ENCODE measurements at places on chromosomes 12 and 14.

GRCh38 chr12:131372171-131372475, 338.8 kb upstream of the SFSWAP start:
- DNase-seq = no peak

- DNase-seq = no peak
Measured at GRCh38 chr12:17334784-17335183, 728.8 kb upstream of the LMO3 start.

DNA sequence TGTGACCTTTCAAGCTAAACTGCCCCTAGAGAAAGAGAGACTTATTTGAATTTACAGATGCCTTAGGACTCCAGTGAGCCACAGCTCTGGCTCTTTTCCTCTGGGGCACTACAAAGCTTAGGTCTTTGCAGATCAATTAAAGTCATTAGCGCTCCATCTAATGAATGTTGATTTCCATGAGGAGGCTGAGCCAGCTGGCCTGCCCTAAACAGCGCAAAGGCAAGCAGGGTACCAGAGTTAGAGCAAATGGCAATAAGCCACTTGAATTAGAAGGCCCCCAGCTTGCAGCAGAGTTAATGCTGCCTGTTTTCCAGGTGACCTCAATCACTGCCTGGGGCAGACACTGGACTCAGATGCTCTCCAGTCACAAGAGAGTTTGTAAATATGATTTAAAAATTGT, 695.3 kb downstream of the DIO2 start:
- DNase-seq = no peak

DNA sequence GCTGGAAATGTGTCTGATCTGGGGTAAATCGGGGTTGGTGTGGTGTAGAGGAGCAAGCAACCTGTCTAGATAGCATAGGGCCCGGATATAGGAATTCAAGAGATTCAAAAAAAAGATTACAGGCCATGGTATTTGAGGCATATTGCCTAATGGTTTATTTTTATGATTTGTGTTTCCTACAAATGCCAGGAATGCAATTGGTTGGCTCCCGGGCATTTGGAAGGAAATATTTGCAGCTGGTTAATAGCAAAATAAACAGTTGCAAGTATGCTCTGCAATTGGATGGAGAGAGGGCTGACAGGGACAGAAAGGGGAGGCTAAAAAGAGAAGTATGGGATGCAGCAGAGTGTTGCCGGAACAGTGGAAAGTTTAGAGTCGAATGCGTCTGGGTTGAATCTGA, 315.6 kb upstream of the ATP2B1 start:
- no peak for DNase-seq

DNA sequence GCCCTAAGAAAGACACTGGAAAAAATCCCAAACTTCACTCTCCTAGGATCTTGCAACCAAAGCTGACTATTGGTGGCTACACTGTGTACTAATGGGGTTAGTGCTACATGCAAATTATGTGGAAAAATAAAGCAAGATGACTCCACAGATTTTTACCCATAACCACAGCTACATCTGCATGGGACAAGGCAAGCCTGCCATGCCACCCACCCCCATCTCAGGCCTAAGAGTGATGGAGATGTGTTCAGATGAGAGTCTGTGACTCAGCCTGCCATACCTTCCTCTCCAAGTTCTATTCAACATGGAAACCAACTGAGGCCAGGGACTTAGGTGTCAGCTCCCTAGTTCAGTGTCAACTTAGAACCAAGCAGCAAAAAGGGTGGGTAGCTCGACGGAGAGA, 206.2 kb downstream of the PELI2 start:
- no peak for DNase-seq

Measured in hematopoietic multipotent progenitor cell treated with erythropoietin and hydrocortisone succinate and interleukin-3 and kit ligand, for 6 days (in vitro differentiated cells).